Right lobe of liver (tissue), 6 donors: ENCODE measurements at places on chromosomes 7 and 10. TPM values are rescaled to one million over a fixed set of nuclear protein-coding genes. Genes with fewer than 3 reads are reported as not detected.

Gene SAMD9L
- 4.1 TPM for total RNA-seq

- DNase-seq: no peak
- H3K4me1 ChIP-seq: no peaks in the 10 kb centered on the region
- H3K27me3 ChIP-seq: no peaks in the 10 kb centered on the region
- no peaks in the 10 kb centered on the region for H3K36me3 ChIP-seq
These were observed 9.8 kb upstream of the AQP1 start for GRCh38 chr7:30901856-30902255.

Gene SLC13A1
- not detected for total RNA-seq

DNA sequence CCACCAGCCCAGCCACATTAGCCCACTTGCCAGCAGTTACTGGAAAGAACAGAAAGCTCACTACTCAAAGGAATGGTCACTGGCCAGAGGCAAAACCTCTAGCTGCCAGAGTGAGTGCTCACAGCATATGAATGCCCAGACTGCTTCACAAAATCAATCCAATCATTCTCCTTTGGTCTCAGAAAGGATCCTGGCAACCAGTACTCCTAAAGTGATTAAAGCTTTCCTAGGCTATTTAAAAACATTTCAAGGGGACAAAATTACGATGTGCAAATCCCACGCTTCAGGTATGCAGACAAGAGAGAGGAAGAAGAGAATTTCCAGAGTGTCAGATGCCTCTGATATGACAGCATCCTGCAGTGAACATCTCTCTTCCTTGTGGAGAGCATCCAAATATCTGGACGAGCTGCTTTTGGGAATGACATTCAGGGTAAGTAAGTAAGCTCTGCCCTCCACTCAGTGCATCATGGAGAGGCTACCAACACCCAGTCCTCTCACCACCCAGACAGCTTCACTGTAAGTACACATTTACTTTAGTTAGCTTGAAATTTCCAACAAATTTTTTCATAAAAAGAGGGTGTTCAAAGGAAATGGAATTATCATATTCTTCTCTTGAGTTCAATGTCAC lies 25.1 kb downstream of the ICA1 start:
- H3K27me3 ChIP-seq: no peaks in the 10 kb centered on the region
- DNase-seq: no peak
- H3K27ac ChIP-seq: no peak overlapping the region

Gene PRSS37
- not detected for total RNA-seq

DNA sequence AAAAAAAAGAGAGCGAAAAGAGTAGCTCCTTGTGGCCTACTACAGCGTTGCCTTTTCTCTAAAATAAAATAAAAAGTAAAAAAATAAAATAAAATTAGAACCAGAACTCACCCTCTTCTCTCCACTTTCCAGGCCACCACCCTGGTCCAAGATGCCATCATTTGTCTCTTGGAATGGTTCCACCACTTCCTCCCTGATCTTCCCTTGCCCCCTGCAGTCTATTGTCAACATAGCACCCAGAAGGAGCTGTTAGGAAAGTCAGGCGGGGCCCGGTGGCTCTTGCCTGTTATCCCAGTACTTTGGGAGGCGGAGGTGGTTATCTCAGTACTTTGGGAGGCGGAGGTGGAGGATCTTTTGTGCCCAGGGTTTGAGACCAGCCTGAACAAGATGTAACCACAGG lies 7.6 kb upstream of the GRID2IP start:
- no peaks in the 10 kb centered on the region for H3K36me3 ChIP-seq
- H3K4me1 ChIP-seq: no peaks in the 10 kb centered on the region
- no peaks in the 10 kb centered on the region for H3K27me3 ChIP-seq
- H3K27ac ChIP-seq: no peak overlapping the region
- no peak for DNase-seq
- H3K4me3 ChIP-seq: no peak overlapping the region

GRCh38 chr10:88478256-88478655 lies 104.9 kb downstream of the RNLS start:
- no peak for DNase-seq
- no peak overlapping the region for H3K27ac ChIP-seq
- H3K4me3 ChIP-seq: no peak overlapping the region
- no peaks in the 10 kb centered on the region for H3K4me1 ChIP-seq
- no peaks in the 10 kb centered on the region for H3K27me3 ChIP-seq

Gene TUBAL3
- total RNA-seq: not detected

Gene WNT2
- total RNA-seq: 0.93 TPM

GRCh38 chr10:101895781-101896180 lies 52.2 kb upstream of the KCNIP2 start:
- DNase-seq: no peak
- no peaks in the 10 kb centered on the region for H3K4me1 ChIP-seq
- peak overlapping the region; percentile 70 for H3K27ac ChIP-seq
- no peak overlapping the region for H3K4me3 ChIP-seq

DNA sequence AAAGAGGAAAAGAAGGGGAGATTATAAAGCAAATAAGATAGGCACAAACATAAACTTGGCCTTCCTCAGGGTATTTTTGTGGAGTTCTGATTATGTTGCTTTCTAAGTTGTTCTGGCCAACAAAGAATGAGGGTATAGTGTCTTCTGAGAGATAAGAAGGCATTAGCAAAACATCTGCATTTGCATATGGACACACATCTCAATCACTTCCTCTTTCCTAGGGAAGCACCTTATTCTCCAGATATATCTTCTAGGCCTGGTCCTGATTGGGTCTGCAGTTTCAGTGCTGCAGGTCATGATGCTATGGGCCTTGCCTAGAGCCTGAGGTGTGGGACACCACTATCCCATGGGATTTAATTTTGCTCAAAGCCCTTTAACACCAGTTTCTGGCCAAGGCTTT lies 308.8 kb upstream of the PHYHIPL start:
- DNase-seq: no peak
- no peaks in the 10 kb centered on the region for H3K36me3 ChIP-seq
- no peaks in the 10 kb centered on the region for H3K27me3 ChIP-seq
- no peak overlapping the region for H3K27ac ChIP-seq

DNA sequence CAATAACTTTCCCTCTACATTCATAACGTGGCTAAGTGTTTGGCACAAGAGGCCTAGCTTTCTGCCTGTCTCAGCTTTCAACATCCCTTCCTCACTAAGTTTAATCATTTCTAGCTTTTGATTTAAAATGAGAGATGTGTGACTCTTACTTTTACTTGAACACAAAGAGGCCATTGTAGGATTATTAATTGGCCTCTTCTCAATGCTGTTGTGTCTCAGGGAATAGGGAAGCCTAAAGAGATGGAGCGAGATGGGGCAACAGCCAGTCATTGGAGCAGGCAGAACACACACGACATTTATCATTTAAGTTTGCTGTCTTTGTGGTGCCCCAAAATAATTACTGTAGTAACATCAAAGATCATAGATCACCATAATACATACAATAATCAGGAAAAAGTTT lies 167.1 kb upstream of the TRIM24 start:
- no peak overlapping the region for H3K27ac ChIP-seq
- DNase-seq: no peak
- no peaks in the 10 kb centered on the region for H3K36me3 ChIP-seq
